ENCODE measurements at places on chromosomes 2 and 18.

DNA sequence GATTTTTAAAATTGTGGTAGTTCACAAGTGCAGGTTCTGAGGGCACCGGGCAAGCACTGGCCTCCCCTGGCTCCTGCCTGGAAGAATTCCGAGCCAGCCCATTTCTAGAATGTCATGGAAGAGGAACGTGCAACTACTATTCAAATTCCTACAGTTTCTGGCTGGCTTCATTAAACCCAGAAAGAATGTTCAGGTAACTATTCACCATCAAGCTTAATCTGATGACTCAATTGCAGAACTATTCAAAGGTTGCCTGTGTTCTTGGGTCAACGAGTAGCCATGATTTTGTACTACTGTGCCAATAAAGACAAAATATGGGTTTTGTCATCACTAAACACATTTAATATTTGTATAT is 14.3 kb upstream of the MFF start:
- DNase-seq = no peak

GRCh38 chr2:186590350-186590758 is 498 bp downstream of the ITGAV start:
- peak; percentile 55 for DNase-seq

DNA sequence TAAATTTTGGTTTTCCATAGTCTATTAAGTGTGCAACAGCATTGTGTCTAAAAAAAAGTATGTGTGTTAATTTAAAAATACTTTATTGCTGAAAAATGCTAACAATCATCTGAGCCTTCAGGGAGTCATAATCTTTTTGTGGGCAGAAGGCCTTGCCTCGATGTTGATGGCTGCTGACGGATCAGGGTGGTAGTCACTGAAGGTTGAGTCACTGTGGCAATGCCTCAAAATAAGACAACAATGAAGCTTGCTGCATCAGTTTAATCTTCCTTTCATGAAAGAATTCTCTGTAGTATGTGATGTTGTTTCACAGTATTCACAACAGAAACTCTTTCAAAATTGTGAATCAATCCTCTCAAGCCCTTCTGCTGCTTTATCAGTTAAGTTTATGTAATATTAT is 31.3 kb downstream of the HDHD2 start:
- peak; percentile 17 for DNase-seq

DNA sequence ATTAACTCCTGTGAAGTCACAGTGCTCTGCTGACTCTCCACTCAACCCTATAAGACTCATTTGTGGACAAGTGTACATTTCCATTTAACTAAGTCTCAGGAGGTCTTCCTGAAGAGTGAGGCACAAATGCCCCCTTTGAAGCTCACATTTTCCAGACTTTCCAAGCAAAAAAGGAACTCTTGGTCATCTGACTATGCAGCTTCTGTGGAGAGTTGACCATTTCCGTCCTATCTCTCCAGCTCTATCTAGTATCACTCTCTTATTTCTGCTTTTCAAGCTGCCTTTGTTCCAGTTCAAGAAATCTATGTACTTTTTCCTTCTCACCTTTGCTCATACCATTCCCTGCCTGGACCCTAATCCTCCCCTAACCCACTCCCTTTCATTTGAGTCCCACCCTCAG is 77.0 kb downstream of the ANTXR1 start:
- no peak for DNase-seq

DNA sequence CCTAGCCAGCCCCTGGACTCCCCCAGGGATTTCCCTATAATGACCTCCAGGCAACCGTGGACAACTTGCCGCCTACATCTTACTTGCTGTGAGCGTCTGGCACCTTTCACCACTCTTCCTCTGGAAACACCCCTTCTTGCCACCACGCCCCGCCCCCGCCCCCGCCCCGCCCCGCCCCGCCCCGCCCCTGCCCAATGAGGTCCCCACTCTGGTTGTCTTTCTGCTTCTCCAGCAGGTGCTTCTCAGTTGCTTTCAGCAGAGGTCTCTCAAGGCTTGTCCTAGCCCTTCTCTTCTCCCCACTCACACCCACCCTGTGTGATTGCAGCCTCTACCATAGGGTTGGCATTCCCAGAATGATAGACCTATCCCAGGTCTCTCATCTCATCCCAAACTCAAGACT is 214.5 kb downstream of the EN1 start:
- no peak for DNase-seq

GRCh38 chr18:78999939-79000338 is 20.3 kb downstream of the SALL3 start:
- DNase-seq = no peak

- no peak for DNase-seq
These were observed 3.9 kb upstream of the ERMN start for GRCh38 chr2:157329524-157329923.
